Stimulated activated CD8-positive, alpha-beta memory T cell treated with anti-CD3 and anti-CD28 coated beads, Interleukin-4, amount 100 ng/mL, for 1 hour (primary cell): ENCODE measurements at places on chromosomes 5 and 9.

- DNase-seq = no peak
Observed at GRCh38 chr9:78011049-78011448, 20.6 kb downstream of the GNAQ start.

GRCh38 chr5:135343413-135343812, 55.6 kb downstream of the MACROH2A1 start:
- DNase-seq = no peak

- DNase-seq = no peak
Observed at GRCh38 chr9:126802318-126803059, 2.4 kb upstream of the ZBTB43 start.

- no peak for DNase-seq
Observed at GRCh38 chr5:129770024-129770820, 22.3 kb downstream of the MINAR2 start.

GRCh38 chr9:133403766-133404453, 13.9 kb downstream of the REXO4 start:
- DNase-seq = peak; percentile 34

DNA sequence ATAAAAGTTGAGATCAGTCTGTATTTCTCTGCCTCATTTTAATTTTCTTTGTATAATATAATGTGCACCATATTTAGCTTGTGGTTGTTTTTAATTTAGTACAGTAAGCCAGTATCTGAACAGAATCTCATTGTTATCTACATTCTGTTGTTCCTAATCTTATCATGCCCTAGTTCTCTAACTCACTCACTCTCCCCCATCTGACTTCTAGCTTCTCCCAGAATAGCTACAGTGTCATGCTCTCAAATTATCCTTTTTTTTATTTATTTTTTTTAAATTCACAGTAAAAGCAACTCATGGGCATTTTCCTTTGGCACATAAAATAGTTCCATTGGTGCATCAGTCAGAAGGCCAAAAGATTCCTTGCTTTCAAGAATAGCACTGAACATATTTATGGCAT, 156.6 kb downstream of the TRPM3 start:
- DNase-seq = no peak

GRCh38 chr9:15220658-15221318, 86.2 kb downstream of the TTC39B start:
- DNase-seq = no peak
